ENCODE measurements at places on chromosomes 16 and 17.
A peak's percentile ranks its signal among the peaks of the same experiment; 100 is the strongest.

DNA sequence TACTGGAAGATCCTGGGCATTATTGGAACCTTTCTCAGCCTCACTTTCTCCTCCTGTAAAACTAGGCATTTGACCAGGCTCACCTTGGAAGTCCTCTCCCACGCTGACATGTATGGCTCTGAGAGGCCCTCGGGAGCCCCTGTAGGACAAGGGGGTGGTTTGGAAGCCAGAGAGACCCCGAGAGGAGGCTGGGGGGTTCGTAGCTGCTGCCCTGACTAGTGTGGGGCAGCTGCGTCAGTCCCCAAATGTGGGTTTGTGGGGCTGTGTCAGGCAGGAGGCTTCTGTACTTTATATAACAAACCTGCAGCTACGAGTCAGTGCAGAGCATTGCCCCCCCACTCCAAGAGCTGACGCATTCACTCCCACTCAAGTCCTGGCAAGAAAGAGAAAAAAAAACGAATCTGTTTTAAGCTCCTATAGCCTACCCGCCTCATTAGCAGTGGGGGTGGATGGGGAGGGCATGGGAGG, 1.8 kb downstream of the CX3CL1 start:
- DNase-seq = peak; percentile 48

- no peak for DNase-seq
These were observed 259.7 kb downstream of the SEC14L1 start for GRCh38 chr17:77400445-77400870.

DNA sequence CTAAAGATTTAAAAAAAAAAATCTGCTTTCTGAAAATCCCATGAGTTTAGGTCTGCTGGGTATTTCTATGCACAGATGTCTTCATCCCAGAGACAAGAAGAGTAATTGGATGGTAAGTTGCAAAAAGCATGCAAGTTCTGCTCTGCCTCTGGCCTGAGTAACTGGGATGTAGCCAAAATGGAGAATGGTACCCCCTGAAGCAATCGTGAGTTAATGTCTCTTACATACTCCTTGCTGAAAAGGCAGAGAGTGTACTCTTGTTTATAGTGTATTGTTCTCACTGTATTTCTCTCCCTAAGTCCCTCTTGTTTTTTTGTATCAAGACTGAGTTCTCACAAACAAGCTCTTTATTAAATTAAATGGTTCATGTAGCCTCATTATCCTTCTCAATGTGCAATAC, 259.0 kb downstream of the IRX3 start:
- DNase-seq = no peak

DNA sequence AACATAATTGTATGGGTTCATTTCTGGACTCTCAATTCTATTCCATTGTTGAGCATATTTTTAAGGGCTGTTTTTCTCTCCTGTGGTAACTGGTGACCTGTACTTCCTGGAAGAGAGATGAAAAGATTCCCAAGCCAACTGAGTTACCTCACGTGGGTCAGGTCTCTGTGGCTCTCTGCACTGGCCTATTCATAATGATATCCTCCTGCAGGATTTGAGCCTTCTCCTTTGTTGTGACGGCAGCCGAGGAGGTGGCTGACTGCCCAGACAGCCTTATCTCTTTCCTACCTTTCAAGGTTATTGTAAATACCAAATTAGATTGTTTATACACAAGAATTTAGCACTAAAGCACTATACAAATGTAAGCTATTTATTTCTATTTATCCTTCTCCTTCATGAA, 2.7 kb upstream of the ACE start:
- DNase-seq = no peak

DNA sequence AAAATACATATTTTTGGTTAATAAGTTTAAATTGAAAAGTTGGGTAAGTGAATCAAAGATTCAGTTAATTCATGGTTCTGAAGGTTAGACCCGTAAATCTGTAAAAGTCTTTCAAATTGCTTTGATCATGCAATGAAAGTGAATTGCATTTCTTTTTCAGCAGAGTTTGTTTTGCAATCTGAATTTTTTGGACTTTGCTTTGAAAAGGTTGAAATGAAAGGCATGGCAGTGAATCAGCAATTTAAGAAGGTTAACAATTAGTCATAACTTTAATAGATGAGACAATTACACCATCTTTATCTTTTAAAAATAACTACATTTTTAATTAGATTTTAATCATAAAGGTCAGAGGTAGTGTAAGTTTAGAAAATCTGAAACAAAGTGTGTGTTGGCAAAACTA, 310.9 kb upstream of the KCNJ16 start:
- DNase-seq = no peak

DNA sequence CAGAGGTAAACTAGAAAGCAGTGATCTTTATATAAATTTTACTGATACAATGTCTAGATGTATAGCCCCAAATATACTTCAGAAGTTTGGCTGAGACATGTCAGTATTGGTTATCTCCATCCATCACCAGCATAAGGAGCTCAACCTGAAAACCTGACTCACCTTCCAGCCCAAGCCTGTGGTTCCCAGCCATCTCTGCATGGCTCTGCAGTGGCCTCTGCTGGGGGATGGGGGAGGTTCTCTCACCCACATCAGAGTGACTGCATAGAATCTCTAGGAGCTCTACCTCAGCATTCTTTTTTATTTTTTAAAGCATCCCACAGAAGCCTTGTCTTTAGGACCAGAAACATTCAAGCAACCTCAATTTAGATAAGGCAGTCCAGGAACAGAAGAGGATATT, 27.3 kb downstream of the USP7 start:
- DNase-seq = peak; percentile 2

DNA sequence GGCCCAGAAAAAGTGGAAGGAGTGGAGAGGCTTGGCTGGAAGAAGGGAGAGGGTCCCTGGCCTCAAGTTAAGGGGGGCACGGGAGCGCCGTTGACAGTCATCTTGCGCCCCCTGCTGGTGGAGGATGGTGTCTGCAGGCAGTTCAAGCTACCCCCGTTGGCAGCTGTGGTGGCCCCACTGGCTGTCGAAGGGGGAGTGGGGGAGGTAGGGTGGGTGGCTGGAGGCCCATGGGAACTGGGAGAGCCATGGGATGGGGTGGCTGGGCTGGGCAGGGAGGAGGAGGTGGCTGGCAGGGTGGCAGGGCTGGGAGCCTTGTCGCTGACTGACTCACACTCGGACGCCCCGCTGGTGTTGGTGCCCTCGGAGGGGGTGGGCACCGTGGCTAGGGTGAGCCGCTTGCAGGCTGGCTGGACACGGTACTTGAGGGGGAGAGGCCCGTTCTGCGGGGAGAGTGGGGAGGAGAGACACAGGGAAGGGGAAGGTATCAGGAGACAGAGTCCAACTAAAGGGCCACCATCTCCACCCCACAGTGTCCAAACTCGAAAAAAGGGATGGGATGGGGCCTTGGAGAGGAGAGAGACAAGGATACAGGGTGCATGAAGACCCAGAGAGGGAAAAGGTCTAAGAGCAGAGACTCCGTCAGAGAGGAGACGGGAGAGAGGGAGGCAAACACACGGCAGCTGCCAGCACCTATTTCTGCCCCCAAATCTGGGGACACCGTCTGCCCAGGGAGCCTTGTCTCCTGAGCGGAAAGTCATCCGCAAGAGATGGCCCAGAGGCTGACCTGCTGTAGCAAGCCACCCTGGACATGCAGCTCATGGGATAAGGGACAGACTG, 5.2 kb downstream of the CISD3 start:
- peak; percentile 21 for DNase-seq

- no peak for DNase-seq
These were observed 188.8 kb downstream of the RAB11FIP4 start for GRCh38 chr17:31580316-31580705.

GRCh38 chr17:28726226-28726626, at the start of gene TLCD1:
TSS of gene TLCD1 (minus strand) at chr17:28726233. CDS start at chr17:28726097, 136 bp downstream.
- peak; percentile 55 for DNase-seq

DNA sequence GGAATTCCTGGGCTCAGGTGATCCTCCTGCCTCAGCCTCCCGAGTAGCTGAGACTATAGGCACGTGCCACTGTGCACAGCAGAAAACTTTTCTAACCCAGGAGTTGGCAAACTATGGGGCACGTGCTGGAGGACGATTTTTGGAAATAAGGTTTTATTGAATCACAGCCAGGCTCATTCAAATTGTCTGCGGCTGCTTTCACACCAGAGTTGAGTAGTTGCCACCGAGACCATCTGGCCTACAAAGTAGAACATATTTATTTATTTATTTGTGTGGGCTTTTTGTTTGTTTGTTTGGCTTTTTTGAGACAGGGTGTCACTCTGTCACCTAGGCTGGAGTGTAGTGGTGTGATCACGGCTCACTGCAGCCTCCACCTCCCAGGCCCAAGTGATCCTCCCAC, 7.4 kb upstream of the PGS1 start:
- no peak for DNase-seq

- DNase-seq = no peak
These were observed 5.2 kb upstream of the CCDC182 start for GRCh38 chr17:57750109-57750871.

- no peak for DNase-seq
These were observed 92.8 kb downstream of the CHD9 start for GRCh38 chr16:53147500-53148065.

DNA sequence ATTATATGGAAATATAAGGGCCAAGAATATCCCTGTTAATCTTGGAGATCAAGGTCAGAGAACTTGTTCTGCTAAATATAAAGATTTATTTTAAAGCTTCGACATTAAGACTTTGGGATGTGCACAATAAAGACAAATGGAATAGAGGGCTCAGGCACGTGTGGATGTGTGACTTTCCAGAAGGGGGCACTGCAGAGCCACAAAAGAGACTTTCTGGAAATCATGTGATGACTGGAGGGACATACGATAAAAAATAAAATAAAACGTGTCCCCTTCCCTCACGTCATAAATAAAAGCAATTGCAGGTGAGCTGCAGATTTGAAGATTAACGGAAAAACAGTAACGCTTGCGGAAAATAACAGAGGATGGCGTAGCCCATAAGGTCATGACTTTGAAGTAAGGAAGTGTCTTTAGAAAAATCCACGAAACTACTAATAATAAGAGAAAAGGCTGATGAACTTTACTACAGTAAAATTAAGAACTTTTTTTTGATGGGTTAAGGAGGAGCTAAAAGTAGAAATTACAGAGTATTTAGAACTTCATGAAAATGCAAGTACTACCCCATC, 9.4 kb upstream of the ENGASE start:
- peak; percentile 10 for DNase-seq

GRCh38 chr17:81273698-81274470, 21.2 kb downstream of the SLC38A10 start:
- DNase-seq = no peak

DNA sequence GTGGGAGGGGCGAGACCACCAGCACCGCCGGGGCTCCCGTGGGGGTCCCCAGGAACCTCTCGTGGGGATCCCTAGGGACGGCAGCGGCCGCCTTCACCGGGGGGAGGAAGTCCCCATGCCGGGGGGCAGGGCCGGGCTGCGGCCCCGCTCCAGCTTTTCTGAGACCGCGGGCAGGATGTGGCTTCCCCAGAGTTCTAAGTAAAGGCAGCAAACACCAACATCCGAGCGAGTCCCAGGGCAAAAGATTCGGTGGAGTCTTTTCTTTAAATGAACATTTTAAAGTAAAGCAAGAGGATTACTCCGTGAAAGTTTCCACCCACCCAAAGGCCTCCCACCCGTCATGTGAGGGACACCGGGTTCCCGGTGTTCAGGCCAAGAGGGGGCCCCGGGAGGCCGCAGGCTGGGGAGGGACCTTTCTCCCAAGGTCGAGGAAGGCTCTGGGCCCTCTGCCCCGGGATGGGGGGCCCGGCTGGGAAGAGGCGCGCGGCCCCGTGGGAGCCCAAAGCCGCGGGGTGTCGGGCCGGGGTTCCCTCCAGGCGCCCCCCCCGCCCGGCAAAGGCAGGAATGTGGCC, 137.2 kb upstream of the RPH3AL start:
- no peak for DNase-seq

DNA sequence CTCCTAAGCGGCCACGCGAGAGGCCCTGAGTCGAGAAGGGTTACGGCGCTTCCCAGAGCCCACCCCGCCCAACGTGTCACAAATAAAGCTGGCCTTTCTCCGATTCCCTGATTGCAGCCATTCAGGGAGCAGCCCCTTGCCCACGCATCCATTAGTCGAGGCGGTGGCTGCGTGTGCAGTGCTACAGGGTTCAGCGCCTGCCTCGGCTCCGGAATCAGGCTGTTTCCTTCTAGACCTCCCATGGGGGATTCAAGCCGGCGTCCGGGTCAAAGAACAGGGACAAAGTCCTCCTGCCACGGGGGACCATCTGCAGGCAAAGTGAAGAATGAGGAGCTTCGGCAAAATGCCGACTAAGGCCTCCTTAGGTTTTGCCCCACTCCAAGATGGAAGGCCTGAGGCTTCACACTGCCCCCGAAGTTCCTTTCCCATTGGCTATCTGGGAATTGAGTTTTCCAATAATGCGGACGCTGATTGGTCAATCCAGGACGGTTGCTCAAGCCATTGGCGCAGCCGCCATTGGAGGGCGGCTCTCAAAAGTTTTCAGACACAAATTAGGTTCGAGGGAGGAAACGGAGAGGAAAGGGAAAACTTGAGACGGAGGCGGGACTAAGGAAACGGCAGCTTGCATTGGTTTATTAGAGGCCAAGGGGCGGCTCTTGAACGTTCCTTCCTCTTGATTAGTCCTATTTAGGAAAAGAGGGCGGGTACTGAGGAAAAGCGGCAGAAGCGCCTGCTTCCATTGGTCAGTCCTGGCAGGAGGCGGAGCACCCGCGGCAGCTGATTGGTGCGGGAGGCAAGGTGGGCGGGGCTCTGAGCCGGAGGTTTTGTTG, 430 bp upstream of the KATNB1 start:
- DNase-seq = peak; percentile 98

DNA sequence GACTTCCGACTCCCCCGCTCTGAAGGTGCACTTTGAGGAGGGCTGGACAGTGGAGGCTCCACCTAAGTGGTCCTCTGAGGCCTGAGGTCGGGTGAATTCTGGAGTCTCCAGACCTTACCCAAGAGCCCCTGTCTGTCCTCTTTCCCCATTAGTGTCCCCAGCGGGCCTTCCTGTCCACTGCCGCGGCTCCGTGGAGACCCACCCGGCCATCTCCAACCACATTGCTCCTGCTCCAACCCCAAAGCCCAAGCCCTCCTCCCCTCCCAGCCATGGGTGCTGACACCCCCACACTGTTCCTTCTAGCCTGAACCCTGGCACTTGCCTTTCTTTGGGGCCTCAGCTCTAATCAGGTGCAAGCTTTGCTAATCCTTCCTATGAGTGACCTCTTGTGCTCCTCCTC, 283.1 kb upstream of the TNRC6C start:
- no peak for DNase-seq

- DNase-seq = no peak
These were observed 77.4 kb upstream of the SMIM36 start for GRCh38 chr17:55588446-55589242.
